ENCODE measurements at places on chromosomes 7 and 10.

- DNase-seq = no peak
These were observed 370.3 kb downstream of the BMPER start for GRCh38 chr7:34275624-34276023.

DNA sequence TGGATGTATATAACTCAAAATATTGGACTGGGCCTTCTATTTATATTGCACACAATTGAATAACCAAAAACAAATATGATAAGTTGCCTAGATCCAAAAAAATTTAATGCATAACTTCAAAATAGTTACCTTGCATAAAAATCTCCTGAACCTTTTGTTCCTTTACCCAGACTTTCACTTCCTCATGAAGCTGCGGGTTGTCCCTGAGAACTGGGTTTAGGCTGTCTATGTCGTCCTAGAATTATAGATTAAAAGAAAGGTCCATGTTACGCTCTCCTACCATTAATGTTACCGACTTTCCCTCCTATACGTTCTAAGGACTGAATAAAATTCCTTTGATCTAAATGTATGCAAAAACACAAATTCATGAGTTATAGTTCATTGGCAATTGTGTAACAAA is 86.6 kb downstream of the NRBF2 start:
- no peak for DNase-seq

- DNase-seq = no peak
These were observed 652.1 kb downstream of the SUGCT start for GRCh38 chr7:40786909-40787308.

- DNase-seq = no peak
These were observed 507 bp downstream of the STN1 start for GRCh38 chr10:103917302-103918052.

- DNase-seq = no peak
These were observed 41.9 kb downstream of the PIP4K2A start for GRCh38 chr10:22672319-22673090.

GRCh38 chr7:12923971-12924370 is 236.5 kb downstream of the ARL4A start:
- no peak for DNase-seq

DNA sequence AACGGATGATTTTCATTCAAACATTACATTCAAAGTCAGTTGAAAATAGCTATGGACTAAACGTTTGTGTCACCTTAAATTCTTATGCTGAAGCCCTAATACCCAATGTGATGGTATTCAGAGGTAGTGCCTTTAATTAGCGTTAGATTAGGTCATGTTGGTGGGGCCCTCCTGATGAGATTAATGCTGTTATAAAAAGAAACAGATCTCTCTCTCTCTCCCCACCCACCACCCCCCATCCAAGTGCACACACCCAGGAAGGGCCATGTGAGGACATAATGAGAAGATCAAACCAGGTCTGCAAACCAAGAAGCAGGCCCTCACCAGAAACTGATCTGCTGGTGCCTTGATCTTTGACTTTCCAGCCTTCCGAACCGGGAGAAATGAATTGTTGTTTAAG is 44.2 kb downstream of the ZNF438 start:
- DNase-seq = no peak

- no peak for DNase-seq
These were observed 226.5 kb downstream of the INHBA start for GRCh38 chr7:41476460-41476803.

DNA sequence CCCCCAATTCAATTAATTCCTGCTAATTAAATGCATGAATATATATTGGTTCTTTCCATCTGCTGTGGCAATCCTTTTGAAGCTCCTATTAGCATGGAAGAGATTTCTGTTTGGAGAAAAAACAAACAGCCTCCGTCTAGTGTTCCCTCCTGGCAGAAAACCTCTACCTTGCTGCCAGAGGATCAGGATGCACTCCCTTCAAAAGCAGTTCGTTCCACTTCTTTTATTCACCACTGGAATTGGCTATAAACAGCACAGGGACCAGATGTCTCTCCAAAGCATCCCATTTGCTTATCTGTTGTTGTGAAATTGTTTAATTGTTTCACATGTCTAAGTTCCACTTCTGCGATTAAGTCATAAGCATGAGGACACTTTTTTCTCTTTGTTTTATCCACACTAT is 77.8 kb upstream of the PTN start:
- no peak for DNase-seq

DNA sequence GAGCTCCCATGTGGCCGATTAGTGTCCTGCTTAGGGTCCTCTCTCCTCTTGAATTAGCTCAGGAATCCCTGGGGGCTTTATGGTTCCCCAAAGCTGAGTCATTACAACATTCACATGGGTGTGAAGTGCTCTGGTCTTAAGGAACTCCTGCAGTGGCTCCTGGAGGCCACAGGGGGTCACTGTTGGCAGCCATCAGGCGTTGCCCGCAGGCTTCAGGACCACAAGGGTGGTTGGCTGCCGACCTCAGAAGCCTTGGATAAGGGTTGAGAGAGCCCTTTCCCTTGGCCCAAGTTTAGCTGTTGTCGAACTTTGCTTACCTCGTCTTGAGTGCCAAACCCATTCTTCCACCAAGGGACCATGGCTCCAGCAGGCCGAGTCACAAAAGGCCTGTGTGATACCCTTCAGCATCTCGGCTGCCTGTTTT is 61.7 kb downstream of the SH2D4B start:
- no peak for DNase-seq

DNA sequence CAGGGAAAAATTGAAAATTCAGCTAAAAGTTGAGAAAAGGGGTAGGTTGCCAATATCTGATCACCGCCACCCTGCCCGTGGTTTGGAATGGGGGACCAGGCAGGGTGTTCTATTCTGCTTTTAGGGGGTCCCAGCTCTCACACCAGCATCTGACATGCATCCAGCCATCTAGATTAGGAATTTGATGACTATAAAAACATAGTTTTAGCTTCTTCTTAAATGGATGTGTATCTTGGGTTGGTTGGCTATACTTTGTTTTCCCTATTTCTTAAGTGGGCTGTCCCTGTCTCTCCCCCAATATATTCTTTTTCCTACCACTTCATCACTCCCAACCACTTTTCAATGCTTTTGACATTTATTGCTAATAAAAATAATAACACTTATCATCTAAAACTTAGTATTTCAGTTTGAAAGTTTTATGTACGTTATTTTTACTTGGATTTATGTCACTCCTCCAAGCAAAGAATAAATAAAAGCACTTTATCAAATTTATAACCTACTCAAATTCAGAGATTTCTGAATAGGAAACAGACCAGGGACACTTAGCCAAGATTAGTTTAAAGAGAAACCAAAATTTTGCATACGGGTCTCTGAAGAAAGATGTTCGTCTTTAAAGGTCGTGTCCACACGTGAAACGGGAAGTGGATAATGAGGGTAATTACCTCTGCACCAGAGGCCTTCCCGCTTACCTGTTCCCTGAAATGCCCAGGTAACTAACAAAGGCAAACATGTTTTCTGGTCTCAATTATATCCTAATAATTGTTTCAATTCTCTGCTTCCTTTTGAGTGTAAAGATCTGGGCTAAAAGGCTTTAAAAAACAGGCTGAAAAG is 233.2 kb upstream of the AUTS2 start:
- no peak for DNase-seq

GRCh38 chr10:61081301-61081700 is 137.3 kb upstream of the RHOBTB1 start:
- DNase-seq = no peak

DNA sequence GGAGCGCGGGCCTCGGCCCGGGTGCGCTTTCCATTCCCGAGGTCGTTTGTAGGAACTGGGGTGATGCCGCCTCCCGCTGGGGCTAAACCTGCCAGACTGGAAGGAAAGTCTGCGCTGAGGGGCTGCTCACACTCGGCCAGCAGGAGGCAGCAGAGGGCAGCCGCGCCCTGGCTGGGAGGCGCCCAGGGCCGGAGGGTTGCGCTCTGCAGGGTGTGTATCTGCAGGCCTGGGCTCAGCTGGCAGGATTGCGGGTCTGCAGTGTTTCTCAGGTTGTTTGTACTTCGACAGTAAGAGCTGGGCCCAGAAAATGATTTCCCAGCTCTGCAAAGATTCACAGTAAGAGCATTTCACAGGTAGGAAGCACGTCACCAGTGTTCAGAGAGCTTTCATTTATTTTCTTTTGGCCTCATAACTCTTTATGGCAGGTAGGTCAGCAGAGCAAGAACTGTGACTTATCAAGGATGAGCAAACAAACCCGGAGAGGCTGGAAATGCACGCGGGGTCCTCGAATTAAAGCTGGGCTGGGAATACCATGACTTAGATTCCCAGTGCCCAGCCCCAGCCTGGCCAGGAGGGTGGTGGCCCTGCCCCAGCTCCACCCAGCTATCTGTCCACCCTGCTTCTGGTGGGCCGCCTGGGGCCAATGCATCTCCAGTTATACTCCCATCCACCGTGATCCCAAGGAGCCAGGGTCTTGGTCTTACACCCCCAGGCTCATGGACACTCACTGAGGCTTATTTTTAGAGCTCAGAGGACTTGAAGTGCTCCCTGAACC is 15.2 kb upstream of the PPP2R2D start:
- peak; percentile 47 for DNase-seq

- no peak for DNase-seq
These were observed 733 bp downstream of the PRKCQ start for GRCh38 chr10:6579183-6579903.

DNA sequence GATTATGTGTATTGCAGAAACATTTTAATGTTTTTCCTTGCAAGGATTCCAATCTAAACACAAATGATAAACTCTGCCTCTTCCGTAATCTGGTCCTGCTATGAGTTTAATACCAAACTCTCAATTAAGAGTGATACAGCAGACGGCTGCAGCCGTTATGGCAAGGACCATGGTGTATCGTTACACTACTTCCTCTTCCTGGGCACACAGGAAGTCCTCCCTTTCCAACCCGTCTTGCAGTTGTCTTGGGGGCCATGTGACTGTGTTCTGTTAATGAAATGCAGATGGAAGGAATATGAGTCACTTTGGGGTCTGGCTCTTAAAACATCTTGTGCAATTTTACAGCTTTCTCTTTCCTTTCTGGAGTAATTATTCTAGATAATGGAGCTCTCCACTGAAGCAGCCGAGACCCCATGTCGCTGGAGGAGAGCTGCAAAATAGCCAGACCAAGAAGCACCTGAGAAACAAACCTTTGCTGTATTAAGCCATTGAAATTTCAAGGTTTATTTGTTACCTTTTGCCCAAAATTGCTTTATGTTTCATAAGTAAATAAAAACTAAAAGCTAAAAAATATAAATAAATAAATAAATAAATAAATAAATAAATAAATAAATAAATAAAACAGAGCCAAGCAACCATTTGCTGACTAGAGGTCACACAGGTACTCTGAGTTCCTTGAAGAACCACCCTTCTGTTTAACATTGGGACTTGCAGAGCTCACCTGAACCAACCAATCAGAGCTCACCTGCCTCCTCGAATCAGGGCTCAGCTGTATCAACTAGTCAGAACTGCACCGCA is 74.7 kb downstream of the FRMPD2 start:
- peak; percentile 21 for DNase-seq

DNA sequence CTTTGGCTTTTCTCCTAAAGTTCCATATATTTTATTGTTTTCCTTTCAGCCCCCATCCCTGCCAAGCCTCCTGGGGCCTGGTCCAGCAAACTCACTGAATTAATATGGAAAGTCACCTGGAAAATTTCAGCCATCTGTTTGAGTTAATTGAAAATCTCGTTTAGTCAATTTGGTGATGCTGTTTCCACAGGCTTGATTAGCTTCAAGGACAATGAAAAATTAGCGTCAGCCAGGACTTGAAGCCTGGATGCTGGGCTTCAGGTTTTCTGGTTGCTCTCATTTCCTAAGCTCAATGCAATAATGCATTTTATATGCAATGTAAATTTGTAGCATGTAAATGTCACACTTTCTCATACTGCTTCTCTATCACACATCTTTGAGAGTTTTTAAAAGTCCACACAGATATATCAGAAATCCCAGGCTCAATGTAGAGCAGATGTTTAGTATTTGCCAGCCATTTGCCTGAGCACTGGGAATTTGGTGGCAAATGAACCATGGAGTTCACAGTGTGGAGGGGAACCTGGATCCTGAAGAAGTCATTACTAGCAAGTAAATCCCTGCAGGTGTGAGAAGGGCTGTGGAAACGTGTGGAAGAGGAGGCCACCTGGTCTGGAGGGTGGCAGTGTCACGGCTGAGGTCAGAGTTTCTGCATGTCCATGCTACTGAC is 228.5 kb downstream of the PAXIP1 start:
- no peak for DNase-seq

DNA sequence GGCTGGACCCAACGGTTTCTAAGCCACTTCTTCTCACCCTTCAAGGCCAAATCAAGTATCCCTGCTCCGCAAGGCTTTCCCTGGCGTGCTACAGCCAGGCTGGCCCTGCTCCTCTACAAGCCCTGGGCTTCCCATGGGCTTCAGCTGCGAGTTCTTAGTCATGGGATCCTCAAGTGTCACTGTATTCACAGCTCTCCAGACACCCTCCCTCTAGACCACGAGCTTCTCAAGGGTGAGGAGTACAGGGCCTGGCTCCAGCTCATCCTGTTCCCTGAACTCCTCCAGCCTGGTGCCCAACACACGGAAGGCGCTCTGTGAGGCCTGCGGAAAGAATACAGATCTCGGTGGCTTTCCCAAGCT is 38.8 kb downstream of the FAM53B start:
- DNase-seq = no peak

DNA sequence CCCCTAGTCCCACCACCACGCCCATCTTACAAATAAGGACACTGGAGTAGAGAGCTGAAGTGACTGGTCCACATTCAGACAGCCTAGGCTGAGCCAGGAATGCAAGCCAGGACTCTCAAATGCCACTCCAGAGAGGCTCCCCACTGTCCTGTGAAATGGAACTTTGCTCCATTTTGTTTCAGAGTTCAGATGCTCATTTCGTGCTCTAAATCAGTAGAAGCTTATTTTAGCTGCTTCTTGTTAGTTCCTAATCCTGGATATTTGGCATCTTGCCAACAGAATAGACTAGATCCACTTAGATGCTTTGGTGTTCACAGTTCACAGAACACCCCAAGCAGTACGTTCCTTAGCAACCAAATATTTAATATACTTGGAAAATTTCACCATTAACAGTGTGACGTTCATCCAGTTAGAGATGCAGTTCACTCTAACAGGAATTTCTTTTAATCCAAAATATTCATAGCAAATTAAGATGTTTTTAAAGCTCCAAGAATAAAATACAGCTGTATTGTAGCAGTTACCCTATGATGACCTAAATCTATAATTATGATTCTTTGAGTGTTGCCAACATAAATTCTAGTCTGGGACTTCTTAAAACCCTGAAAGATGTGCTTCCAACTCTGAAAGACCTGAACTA is 7.3 kb downstream of the MMP21 start:
- no peak for DNase-seq

GRCh38 chr7:148854983-148855382 is 29.1 kb downstream of the EZH2 start:
- no peak for DNase-seq

DNA sequence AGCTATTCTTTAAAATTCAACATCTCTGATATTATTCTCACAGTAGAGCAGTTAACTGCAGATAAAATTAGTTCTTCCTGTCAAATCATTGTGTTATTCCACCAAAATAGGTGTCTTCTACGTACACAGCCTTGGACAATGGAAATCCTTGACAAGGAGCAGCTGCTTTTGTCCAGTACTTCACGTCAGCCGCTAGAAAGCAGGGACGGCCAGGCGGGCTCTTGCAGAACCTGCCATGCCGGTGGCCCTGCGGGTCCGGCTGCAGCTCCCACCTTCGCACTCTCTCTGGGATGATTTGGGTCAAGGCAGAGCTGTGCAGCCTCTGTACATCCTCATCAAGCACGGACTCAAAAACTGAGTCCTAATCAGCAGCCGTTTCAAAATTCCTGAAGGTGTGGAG is 2.2 kb upstream of the FOXI2 start:
- no peak for DNase-seq

- no peak for DNase-seq
These were observed 203.2 kb downstream of the ANK3 start for GRCh38 chr10:60186315-60187071.

GRCh38 chr7:133678137-133678814 is 425.4 kb downstream of the EXOC4 start:
- DNase-seq = no peak

All from SJSA1 (cell line).